ENCODE measurements at places on chromosomes 13 and 19.

DNA sequence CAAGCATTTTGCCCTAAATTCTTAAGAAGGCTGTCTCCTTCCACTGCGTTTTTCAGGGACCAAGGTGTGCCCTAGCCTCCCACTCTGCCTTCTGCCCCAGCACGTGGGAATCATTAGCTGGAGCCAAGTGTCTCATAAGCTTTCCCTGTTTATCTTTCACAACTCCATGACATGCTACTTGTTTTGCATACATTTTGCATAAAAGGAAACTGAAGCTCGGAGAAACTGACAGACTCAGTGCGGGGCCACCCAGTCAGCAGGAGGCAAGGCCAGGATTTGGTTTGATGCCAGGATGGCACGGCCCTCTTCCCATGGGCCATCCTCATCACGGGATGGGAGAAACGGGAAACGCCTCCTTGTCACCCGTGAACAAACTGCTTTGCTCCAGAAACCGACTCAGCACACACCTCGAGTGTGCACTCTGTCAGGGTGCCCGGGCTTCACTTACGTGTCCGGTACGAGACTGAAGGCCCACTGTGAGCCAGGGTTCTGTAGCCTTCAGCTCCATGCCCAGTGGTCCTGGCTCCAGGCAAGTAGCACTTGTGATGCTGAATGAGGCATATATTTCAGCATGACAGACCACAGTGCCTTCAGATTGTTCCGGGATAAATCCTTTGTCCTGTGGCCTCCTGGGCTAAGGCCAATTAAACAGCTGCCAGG, 9.6 kb downstream of the CEBPA start:
- DNase-seq = no peak

GRCh38 chr13:46387064-46387851, at the start of gene RUBCNL:
Gene RUBCNL (minus strand): TSS chr13:46387252. CDS start chr13:46372475, 14,777 bp downstream.
- DNase-seq = no peak

- no peak for DNase-seq
Observed at GRCh38 chr19:32181216-32181920, 164.0 kb upstream of the ZNF507 start.

- DNase-seq = no peak
Observed at GRCh38 chr19:46634656-46635218, 1.3 kb downstream of the GNG8 start.
